ENCODE measurements at places on chromosomes 7 and 10.

GRCh38 chr7:155831807-155832524 lies 19.7 kb upstream of the SHH start:
- DNase-seq, result no peak

DNA sequence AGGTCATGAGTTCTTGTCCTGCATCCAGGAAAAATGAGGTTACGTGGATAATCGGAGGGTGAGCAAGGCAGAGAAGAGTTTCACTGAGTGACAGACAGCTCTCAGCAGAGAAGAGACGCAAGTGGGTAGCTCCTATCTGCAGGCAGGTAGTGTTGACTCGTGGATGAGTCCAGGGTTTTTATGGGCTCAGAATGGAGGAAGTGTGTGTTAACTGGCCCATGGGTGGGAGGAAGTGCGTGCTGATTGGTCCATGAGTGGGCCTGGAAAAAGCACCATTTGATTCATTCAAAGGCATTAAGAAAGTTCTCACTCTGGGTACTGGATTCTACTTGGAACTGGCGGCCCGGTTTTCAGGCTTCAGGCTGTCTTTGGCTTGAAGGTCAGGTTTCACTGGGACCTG lies 4.8 kb upstream of the DMTF1 start:
- no peak for DNase-seq

DNA sequence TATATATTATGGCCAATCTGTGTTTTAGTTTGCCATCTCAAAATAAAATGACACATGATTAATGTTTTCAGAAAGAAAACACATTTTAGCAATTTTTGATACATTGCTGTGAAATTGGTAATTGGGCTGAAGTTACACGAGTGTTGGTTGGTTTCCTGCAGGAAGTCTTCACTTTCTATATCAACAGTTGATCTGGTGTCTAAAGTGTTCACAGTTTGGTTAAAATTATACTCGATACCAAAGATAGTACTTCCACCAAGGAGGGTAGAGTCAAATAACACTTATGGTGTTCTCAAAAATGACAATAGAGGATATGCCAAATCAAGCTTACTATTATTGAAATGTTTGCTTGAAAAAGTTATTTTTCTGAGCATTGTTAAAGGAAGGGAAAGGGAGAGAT lies 120.3 kb upstream of the GLCCI1 start:
- DNase-seq, result peak; percentile 23

DNA sequence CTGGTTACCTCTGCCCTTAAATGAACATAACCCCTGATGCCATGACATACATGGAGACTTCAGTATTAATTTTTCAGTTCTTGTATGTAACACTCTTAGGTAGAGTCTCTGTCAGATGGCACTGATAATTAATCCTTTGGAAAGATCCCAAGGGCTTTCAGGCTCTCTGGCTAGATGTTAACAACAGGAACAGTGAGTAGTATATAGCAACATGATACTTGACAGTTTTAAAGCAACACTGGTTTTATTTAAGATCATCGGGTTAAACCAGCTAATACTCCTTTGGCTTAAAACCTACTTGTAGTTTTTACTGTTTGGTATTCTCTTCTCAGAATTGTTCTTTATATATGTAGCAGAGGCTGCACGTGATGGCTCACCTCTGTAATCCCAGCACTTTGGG lies 27.3 kb downstream of the AHCYL2 start:
- no peak for DNase-seq

DNA sequence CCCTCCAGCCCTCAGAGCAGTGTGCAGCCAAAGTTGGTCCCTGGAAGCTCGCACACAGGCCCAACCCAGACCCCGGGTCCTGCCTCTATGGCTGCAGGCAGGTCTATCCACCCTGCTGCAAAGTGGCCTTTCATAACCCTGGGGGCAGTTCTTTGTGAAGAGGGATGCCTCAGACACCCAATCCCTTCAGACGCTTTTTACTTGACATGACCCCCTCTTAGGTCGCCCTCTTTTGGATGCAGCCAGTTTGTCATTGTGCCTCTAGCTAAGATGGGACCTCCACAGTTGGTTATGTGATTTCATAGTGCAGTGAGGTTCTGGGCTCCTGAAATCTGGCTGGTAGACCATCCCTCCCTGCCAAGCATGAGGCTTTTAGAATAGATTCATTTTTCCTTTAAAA lies 27.3 kb downstream of the SMKR1 start:
- no peak for DNase-seq

DNA sequence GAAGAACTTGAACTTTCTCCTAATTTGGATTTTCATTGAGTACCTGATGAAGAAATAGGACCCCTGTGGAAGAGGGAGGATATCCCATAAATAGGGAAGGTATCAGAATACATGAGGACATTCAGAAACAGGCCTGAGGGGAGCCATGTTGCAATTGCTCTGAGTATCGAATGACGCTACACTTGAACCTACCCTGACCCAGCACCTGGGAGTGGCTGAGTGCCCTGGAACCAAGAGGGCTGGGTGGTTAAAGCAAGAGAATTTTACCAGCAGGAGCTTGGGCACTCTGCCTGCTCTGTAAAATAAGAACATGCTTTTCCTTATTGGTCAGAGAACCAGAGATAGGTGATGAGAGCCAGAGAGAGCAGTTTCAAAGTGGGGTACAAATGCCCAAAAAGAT lies 7.2 kb downstream of the NEUROD6 start:
- no peak for DNase-seq

DNA sequence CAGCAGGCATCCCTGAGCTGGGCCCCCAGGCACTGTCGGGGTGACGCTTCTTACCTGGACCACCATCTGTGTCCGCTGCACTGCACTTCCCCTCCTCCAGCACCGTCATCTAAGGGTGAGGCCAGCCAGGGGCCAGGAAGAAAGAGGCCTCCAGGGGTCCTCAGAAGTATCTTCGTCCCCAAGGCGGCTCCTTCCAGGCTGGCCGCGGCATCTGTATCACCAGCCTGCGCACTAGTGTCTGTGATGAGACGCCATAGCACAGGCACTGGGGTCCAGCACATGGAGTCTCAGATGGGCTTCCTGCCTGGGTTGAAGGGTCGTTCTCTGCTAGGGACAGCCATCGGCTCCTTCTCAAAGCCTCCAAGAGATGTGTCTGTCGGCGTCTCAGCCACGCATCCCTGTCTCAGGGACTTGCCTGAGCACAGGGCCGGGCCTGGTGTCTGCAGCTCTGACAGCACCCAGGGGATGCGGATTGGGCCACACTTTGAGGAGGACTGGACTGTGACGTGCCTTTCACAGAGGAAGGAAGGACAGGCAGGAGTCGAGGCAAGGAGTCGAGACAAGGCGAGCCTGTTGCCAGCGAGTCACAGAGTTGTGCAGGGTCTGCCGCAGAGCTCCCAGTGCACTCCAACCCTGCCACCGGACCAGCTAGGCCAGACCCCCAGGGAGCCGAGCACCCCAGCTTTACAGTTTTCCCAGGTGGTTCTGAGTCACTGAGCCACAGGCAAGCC lies 101.5 kb upstream of the DIP2C start:
- no peak for DNase-seq

Measured in activated CD4-positive, alpha-beta T cell treated with anti-CD3 and anti-CD28 coated beads, Interleukin-2, amount 50 U/mL, for 16 hours (primary cell).